Activated naive CD4-positive, alpha-beta T cell treated with Interleukin-2 at 50 U/mL for 16 hours (primary cell): ENCODE measurements at places on chromosomes 5 and 9.

DNA sequence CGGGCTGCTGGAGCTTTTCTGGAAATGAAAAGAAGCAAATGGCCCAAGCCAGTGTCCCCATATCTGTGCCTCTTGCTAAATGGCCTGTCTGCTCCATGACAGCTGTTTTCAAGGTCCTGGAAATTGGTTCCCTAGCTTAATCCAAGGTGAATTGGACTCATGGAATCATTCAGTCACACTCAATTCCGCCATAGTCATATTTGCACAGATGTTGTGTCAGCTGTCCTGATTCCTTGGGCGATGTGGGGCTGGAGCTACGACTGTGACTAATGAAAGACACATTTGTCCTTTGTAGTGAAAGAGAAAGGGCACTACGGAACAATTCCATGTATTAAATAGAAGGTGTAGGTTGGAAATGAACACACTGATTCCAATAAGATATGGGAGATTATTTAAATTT is 102.9 kb upstream of the MEGF10 start:
- no peak for DNase-seq

DNA sequence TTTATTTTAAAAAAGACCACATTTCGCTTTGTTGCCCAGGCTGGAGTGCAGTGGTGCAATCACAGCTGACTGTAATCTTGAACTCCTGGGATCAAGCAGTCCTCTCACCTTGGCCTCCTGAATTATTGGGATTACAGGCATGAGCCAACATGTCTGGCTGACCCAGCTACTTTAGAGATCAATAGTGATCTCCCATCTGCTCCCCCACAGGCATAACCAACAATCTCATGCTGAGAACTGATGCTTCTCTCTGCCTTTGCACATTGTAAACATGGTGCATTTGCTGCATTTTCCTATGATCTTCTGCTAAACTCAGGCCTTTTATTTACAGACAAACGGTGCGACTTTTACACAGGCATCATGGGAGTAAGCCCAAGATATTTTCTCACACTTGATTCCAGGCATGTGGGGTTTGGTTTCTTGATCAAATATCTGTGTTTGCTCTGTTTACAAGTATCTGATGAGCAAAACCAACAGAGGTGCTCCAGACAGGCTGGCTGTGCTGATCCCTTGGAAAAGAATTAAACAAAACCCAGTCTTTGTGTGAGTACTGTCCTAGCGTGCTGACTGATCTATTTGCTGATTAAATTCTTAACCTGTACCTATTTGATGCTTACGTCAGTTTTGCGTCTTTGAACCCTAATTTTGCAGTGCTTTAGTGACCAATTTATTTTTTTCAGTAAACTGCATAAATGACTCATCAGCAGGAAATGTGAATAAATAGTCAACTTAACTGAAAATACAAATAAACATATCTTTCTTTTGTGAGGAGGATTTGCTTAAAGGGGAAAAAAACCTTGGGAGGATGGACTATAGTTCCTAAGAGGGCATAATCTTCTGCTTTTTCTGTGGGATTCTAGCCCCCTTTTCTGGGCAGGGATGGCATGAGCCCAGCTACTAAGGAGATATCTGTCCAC is 191.7 kb upstream of the NR3C1 start:
- DNase-seq, result no peak

DNA sequence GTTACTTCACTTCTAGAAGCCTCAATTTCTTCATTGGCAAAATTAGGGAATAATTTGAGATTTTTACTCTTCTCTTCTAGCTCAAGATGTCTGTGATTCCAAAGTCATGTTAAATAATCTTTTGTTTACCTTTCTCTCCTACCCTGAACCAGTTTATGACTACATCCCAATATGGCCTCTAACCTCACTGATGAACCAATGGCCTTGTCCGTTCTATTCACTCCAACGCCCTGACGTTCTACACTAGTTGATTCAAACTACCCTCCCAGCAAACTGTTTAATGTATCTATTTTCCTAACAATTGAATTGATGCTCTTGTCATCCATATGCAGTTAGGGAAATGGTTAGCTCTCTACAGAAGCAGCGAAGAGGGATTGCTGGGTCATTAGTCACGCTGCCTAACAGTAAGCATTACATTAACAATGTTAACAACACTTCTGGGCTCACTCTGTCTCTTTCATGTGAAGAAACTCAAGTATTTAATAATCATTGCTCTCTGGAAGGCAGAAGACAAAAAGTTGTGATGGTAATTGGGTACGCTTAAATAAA is 38.0 kb downstream of the RAPGEF1 start:
- no peak for DNase-seq

GRCh38 chr5:133193794-133194193 is 142.0 kb downstream of the HSPA4 start:
- no peak for DNase-seq

DNA sequence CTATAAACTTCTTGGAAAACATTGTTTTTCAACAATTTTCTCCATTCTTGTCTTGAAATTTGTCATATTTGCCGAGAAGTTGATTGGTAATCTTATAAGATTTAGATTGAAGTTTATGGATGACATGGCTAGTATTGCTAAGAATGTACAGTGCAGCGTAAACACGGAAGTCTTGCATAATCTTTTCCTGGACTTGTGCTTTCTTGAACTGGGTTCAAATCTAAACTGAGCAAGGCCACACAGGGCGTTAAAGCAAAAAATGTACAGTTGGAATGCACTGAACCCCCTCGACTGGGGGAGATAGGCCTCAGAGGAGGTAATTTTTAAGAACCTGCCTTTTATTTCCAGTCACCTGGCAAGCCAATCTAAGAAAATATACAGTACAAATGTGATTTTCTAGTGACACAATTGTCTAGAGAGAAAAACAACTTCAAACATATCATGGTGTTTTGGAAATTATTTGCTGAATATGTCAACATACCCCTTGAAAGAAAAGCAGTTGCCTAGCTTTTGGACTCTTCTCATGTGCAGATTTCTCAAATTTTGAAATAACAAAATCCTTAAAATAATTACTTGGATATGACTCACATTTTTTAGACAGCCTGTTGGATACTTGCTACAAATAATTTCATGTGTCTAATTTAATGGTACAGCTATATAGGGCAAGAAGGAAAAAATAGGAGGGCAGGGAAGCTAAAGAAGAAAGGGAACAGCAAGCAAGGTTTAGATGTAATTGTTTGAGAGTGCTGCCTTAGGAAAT is 18.5 kb upstream of the GAS1 start:
- DNase-seq, result no peak

DNA sequence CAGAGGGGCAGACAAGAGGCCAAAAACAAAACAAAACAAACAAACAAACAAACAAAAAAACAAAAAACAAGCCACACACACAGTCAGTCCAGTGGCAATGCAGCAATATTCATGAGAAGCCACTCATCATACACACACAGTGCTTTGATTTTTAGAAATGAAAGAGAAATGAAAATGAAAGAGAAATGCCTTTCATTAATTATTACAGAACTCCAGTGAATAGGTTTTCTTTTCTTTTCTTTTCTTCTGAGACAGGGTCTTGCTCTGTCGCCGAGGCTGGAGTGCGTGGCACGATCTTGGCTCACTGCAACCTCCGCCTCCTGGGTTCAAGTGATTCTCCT is 36.9 kb downstream of the SPRY4 start:
- no peak for DNase-seq

DNA sequence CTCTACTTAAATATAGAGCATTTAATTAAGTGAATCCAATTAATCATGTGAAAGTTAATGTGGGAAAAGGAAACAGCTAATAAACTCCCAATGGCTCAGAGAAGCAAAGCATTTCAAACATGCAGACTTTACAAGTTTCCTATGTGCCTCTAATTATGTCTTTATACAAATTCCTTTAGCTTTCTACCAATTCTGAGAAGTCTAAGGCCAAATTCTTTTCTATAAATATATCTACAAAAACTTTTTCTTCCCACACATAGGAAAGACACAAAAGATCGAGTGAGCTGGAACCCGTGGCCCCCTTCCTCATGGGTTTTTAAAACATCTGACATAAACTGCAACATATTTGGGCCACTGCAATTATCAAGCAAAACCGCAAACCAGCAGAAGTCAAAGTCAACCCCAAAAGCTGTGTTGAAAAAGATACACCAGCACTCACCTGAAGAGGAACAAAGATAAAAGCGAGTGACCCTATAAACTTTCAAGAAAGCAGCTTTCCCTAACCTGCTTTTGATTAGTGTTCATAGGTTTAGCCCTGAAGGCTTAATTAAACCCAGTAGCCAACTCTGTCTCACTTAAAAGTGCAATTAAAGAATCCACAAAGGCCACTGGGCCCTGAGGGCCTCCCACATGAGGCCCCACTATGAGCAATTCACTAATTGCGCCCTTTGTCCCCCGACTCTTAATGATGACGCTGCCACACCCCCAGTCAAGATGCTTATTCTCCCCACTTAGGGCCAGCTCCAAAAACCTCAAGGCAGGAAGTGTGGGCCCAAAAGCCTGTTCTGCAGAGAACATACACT is 12.1 kb downstream of the SEMA5A start:
- DNase-seq, result no peak

DNA sequence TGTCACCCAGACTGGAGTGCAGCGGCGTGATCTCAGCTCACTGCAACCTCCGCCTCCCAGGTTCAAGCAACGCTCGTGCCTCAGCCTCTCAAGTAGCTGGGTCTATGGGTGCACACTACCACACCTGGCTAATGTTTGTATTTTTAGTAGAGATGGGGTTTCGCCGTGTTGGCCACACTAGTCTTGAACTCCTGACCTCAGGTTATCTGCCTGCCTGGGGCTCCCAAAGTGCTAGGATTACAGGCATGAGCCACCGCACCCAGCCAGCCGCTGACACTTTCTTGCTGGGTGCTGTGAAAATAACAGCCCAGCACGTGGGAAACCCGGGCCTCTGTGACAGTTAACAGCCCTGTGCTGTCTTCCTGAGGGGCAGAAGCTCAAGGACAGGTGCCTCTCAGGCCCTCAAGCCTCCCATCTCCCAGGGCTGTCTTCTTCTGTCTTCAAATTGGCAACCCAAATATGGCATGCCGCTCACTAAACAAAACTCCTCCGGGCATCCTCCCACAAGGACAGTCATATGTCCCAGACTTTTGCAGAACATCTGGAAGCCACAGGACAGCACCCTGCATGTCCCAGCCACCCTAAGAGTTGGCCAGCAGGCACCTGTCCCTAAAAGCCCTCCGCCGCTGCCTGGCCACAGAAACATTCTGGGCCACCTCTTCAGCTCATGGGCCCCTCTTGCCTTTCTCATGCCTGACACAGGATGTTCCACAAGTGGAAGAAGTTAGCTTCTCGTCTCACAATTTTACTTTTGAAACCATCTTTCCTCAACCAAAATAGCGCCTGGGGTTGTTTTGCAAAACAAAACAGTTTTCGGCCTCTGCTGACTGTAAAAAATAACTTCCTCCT is 233.6 kb downstream of the SYK start:
- DNase-seq, result no peak

- DNase-seq, result no peak
Observed at GRCh38 chr5:162593881-162594280, 526.3 kb downstream of the GABRG2 start.

- no peak for DNase-seq
Observed at GRCh38 chr9:76559286-76559685, 100.3 kb downstream of the GCNT1 start.

DNA sequence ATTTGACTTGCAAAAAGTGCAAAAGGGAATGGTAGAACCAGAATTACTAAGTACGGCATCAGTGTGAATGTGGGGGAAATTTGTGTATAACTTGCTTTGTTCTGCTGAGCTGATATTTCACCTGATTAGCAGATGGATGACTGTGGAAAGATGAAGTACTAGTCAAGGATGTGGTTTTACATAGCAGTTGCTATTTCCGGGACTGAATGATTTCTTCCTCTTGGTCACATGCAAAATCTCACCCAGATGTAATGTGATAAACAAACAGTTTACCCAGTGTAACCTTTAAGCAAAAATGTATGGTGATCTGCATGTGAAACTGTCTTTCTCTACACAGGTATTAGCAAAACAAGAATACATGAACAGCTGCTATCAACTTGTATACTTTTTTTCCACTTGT is 46.1 kb downstream of the DCP2 start:
- DNase-seq, result no peak

DNA sequence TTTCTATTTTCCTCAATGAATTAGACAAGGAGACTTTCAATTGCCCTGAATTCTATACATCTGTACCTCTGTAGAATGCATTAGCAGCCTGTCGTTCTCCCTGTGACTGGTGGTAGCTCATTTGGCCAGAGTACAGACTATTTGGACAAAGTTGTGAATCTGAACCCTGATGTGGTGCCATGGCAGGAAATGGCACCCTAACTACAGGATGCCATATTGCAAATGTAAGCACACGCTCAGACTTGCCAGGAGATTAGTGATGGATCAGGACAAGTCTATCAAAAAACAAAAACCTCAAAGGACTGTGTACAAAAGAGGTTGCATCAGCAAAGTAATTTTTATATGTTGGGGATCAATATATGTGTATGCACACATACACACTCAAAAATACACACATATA is 58.3 kb downstream of the SVEP1 start:
- DNase-seq, result no peak

- no peak for DNase-seq
Observed at GRCh38 chr9:37987467-37987981, 81.5 kb downstream of the SHB start.

- DNase-seq, result no peak
Observed at GRCh38 chr5:32413466-32414263, 30.9 kb downstream of the ZFR start.

GRCh38 chr9:125989090-125989501 is 241.9 kb downstream of the PBX3 start:
- DNase-seq, result no peak

DNA sequence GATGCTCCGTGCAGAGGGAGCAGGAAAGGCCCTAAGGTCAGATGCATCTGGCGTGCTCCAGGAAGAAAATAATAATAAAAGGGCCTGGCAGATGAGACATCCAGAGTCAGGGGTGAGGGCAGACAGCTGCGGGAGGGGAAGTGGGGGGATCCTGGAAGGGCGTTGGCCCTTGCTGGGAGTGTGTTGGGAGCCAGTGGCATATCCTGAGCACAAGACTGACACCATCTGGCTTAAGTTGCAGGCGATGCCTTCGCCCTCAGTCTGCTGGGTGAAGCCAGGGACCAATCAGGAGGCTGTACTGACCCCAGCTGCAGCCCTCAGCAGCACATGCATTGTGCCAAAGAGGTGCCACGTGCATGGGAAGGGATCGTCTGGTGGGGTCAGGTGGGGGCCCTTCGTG is 3.8 kb downstream of the OR2V2 start:
- DNase-seq, result no peak

- no peak for DNase-seq
Observed at GRCh38 chr9:251398-251797, 36.7 kb downstream of the DOCK8 start.

- no peak for DNase-seq
Observed at GRCh38 chr9:93565089-93565488, 11.3 kb upstream of the PHF2 start.

GRCh38 chr9:84778570-84778969 is 109.0 kb downstream of the NTRK2 start:
- no peak for DNase-seq

- no peak for DNase-seq
Observed at GRCh38 chr9:26437056-26437711, 455.4 kb downstream of the CAAP1 start.

- no peak for DNase-seq
Observed at GRCh38 chr9:83441390-83441789, 96.8 kb downstream of the FRMD3 start.
